ENCODE measurements at places on chromosomes 7 and 10.

DNA sequence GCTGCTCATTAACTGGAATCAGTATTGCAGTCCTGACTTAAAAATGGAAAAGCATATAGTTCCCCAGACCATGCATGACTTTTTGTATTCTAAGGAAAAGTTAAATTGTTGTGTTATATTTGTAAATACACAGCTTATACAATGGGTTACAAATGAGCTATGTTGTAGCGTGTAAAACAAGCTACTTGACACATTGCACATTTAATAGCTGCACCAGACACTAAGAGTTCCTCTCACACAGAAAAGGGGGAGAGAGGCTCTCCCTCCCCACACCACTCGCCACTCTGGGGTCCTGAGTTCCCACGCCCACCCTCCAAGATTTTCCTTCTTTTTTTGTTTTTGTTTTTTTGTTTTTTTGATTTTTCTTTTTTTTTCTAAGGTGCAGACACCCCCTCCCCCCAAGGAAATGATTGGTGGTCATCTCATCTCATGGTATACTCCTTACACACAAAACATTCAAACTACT, 6.3 kb downstream of the KLF6 start:
- peaks cover 95% of the 10 kb centered on the region for H3K36me3 ChIP-seq
- DNase-seq: no peak
- peak overlapping the region; percentile 77 for H3K27ac ChIP-seq
- H3K27me3 ChIP-seq: no peaks in the 10 kb centered on the region

GRCh38 chr7:46257761-46258448, 336.8 kb upstream of the IGFBP3 start:
- H3K36me3 ChIP-seq: no peaks in the 10 kb centered on the region
- DNase-seq: no peak
- H3K27ac ChIP-seq: no peak overlapping the region
- H3K27me3 ChIP-seq: no peaks in the 10 kb centered on the region
- H3K4me1 ChIP-seq: no peaks in the 10 kb centered on the region

DNA sequence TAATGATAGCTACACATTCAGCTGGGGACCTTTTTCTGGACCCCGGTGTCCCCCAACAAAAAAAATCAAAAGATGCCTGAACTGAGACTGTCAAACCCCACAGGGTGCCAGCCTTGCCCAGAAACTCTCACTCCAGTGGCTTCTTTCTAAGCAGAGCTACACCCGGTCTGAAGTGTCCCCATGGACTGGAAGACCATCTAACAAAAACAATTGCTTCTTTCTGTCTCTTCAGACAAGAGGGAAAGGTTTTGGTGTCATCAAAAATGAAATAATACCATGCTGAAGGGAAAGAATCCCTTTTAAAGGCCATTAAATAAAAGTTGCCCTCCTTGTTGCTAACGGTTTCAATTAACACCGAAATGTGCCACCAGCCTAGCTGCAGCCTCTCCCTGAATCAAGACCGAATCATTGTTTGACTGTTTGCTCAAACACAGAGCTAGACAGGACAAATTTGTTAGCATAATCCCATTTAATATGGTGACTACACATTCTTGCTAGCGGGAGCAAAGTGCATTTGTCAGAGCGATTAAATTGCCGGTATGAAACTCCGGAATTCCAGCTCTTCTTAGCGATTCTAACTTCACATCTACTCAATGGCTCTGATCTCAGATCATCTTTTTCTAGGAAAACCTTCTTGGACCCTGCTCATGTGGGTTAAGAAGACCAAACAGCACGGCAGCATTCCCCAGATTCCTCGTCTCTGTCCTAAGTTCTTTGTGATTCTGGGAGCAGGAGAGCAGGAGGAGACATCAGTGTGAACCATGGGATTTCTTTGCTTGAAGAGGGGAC, 397.5 kb upstream of the PRKCQ start:
- H3K27ac ChIP-seq: no peak overlapping the region
- H3K4me1 ChIP-seq: peaks cover 20% of the 10 kb centered on the region
- no peak overlapping the region for H3K4me3 ChIP-seq
- peaks cover 26% of the 10 kb centered on the region for H3K27me3 ChIP-seq
- H3K36me3 ChIP-seq: no peaks in the 10 kb centered on the region
- no peak for DNase-seq

DNA sequence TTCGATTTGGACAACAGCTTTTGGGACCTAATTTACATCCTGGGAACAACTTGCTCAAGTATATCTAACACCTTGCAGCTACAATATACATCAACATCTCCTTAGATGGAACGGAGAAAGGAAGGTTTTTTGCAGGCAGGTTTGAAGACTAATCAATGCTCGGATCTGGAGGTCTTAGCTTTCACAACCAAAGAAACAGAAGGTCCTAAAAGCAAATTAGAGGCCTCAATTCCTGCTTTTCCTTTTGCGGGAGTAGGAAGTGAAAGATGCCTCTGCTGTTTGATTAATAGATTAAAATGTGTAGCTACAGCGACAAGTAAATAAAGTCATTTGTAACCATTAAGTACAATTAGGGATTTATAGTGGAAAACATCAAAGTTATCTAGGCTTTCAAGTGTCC, 3.7 kb upstream of the SP8 start:
- H3K36me3 ChIP-seq: peaks cover 12% of the 10 kb centered on the region
- no peak overlapping the region for H3K4me3 ChIP-seq
- no peak overlapping the region for H3K27ac ChIP-seq
- peaks cover 14% of the 10 kb centered on the region for H3K4me1 ChIP-seq
- no peak for DNase-seq

GRCh38 chr7:66500087-66500486, 128.6 kb upstream of the KCTD7 start:
- H3K4me1 ChIP-seq: peaks cover 5% of the 10 kb centered on the region
- H3K4me3 ChIP-seq: no peak overlapping the region
- H3K27ac ChIP-seq: no peak overlapping the region
- DNase-seq: no peak

DNA sequence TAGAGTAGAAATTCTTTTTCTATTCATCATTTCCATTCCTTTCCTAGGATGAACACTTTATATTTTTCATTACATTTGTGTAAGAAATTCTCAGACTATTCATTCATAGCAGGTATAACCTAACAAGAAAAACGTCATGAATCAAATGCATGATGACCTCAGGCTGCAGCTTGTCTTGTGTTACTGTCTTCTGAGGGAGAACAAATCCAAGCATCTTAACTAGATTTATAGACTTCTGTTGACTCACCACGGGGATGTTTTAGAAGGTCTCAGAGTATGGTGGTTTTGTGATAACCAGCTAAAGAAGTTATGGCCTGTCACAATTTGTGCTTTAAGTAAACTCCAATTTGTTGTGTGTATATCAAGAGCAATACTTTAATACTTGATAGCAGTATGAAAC, 102.7 kb downstream of the ANKRD7 start:
- DNase-seq: no peak
- no peak overlapping the region for H3K27ac ChIP-seq
- H3K27me3 ChIP-seq: peaks cover 10% of the 10 kb centered on the region
- H3K36me3 ChIP-seq: no peaks in the 10 kb centered on the region
- H3K4me1 ChIP-seq: peaks cover 3% of the 10 kb centered on the region
- H3K4me3 ChIP-seq: no peak overlapping the region

GRCh38 chr10:79223091-79224048, 123.9 kb upstream of the PPIF start:
- no peaks in the 10 kb centered on the region for H3K27me3 ChIP-seq
- H3K4me1 ChIP-seq: no peaks in the 10 kb centered on the region
- no peaks in the 10 kb centered on the region for H3K36me3 ChIP-seq

GRCh38 chr7:15995027-15995426, 308.5 kb upstream of the MEOX2 start:
- no peak for DNase-seq
- no peaks in the 10 kb centered on the region for H3K36me3 ChIP-seq
- no peak overlapping the region for H3K4me3 ChIP-seq
- no peaks in the 10 kb centered on the region for H3K27me3 ChIP-seq
- H3K4me1 ChIP-seq: no peaks in the 10 kb centered on the region

- no peak for DNase-seq
- H3K36me3 ChIP-seq: peaks cover 4% of the 10 kb centered on the region
- peaks cover 25% of the 10 kb centered on the region for H3K27me3 ChIP-seq
- H3K4me1 ChIP-seq: no peaks in the 10 kb centered on the region
These were observed at the start of gene VSTM2A for GRCh38 chr7:54541669-54542625. Gene VSTM2A, plus strand, starts transcription at chr7:54542375. Its CDS starts 356 bp downstream, at chr7:54542731.

DNA sequence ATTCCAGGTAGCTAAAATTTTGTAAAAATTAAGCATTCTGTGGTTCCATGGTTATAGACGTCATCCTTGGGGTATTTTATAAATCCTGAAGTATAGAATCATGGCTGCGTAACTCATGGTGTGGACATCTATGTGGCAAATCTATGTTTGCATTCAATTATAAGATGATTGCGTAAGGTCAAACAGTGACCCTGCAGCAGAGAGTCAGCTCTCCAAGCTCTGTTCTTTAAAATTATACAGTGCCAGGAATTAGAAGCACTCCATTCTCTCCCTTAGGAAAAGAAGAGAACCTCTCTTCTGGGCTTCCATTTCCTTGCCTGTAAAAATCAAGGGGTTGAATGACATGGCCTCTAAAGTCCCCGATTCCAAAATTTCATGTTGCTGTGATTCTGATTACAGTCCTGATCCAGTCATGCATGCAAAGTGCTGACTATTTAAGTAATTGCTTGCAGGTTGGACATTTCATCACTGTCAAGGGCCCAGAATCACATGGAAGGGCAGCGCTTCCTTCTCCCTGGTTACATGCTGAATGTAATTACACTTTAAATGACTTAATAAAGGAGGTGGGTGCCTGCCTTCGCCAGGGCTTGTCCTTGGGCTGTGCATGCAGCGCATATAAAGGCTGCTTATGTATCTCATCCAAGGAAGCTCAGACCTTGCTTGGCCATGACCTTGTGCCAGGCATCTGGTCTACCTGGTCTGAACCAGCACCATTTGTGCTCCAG, 550.7 kb downstream of the TYW1 start:
- no peak overlapping the region for H3K4me3 ChIP-seq
- H3K27ac ChIP-seq: no peak overlapping the region
- no peaks in the 10 kb centered on the region for H3K36me3 ChIP-seq

DNA sequence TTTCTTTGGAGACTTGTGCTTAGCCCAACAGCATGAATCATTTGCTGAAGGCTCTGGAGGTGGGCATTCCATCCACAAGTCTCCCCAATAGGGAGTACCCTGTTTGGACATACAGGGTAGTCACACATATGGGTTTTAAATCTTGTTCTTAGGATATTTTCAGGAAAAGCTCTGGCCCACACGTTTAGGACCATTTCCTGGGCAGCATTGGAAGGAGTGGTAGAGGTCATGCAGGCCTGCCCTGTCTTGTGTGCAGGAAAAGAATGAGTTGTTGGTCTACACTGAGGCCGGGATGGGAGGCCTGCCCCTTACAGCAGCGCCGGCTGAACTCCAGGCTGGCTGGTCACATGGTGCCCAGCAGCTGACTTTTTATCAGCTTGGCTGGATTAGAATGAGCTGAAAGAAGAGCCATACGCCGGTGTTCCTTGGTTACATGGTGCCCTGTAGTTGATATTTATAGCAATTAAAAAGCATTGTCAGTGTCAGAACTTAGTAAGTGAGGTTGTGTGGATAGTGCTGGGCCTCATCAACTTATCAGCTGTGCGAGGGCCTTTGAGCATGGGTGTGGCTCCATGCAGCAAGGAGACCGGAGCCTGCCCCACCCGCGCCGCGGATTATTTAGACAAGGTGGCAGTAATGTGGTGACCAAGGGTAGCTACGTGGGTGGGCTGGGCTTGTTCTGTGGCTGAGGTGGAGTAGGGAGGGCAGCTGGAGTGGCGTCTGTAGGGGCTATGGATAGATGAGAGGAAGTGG, 28.6 kb downstream of the OGDH start:
- peaks cover 100% of the 10 kb centered on the region for H3K4me1 ChIP-seq
- no peaks in the 10 kb centered on the region for H3K27me3 ChIP-seq
- H3K4me3 ChIP-seq: peak overlapping the region; percentile 9
- peaks cover 53% of the 10 kb centered on the region for H3K36me3 ChIP-seq

DNA sequence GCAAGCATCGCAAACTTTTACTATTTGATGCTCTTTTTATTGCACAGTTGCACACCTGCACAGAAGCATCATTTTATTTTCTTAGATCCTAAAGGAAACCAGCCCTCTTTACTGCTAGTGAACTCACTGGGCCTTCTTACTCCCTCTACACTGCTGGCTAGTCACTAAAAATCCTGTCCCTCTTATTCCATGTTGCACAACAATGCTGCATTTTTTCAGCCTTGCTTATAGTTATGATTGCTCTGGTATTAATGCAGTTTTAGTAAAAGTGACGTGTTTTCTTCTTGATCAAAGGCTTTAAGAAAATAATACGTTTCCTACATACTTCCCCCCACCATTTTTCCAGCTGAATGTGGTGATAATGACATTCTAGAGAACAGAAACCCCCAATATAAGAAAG, 132.9 kb upstream of the FAM3C start:
- H3K4me1 ChIP-seq: peaks cover 46% of the 10 kb centered on the region
- H3K36me3 ChIP-seq: peaks cover 17% of the 10 kb centered on the region
- peak overlapping the region; percentile 93 for H3K27ac ChIP-seq
- no peaks in the 10 kb centered on the region for H3K27me3 ChIP-seq

- peaks cover 10% of the 10 kb centered on the region for H3K27me3 ChIP-seq
- H3K27ac ChIP-seq: no peak overlapping the region
- no peaks in the 10 kb centered on the region for H3K4me1 ChIP-seq
- H3K36me3 ChIP-seq: no peaks in the 10 kb centered on the region
- no peak for DNase-seq
- H3K4me3 ChIP-seq: no peak overlapping the region
These were observed 203.7 kb upstream of the STK17A start for GRCh38 chr7:43379210-43379609.

DNA sequence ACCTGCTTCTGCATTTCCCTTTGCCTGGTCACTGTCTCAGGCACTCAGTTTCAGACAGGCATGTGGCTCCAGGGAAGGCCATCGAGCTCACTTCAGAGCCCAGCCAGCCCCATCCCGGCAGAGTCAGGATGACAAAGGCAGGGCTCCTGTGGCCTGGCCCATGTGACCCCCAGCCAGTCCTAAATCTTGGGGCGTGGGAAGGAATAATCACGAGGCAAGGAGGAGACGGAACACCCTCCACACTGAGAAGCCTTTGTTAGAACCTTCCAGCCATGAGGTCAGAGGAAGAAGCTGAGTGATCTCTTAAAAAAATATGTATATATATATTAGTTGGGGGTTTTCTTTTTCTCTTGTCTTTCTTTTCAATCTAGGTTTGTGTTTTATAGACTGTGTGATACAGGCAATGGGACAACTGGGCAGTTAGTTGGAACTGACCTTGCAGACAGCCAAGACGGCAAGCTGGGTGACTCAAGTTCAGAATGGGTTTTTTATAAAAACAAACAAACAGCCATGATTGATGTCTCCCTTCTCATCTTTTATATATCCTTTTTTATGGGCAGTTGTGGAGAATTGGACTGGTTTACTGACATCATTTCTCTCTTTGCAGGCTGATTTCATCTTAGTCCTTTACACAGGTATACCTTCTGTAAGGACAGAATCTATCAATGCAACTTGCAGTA, 60.8 kb downstream of the CHN2 start:
- H3K27ac ChIP-seq: no peak overlapping the region
- no peak overlapping the region for H3K4me3 ChIP-seq
- DNase-seq: no peak
- no peaks in the 10 kb centered on the region for H3K36me3 ChIP-seq
- no peaks in the 10 kb centered on the region for H3K4me1 ChIP-seq

- H3K36me3 ChIP-seq: no peaks in the 10 kb centered on the region
- H3K27ac ChIP-seq: no peak overlapping the region
- no peaks in the 10 kb centered on the region for H3K4me1 ChIP-seq
- H3K27me3 ChIP-seq: peaks cover 3% of the 10 kb centered on the region
These were observed 195.5 kb downstream of the CREB5 start for GRCh38 chr7:28607855-28608193.
